ENCODE measurements at places on chromosomes 4 and X.

GRCh38 chr4:100497791-100498190, 20.0 kb downstream of the EMCN start:
- no peak for DNase-seq

GRCh38 chrX:133847340-133847994, 137.9 kb downstream of the GPC3 start:
- no peak for DNase-seq

GRCh38 chr4:53314252-53314651, 51.6 kb downstream of the SCFD2 start:
- no peak for DNase-seq

GRCh38 chr4:188400451-188400850, 261.2 kb downstream of the TRIML1 start:
- DNase-seq, result no peak

GRCh38 chrX:100070334-100070849, 339.7 kb downstream of the PCDH19 start:
- DNase-seq, result no peak

DNA sequence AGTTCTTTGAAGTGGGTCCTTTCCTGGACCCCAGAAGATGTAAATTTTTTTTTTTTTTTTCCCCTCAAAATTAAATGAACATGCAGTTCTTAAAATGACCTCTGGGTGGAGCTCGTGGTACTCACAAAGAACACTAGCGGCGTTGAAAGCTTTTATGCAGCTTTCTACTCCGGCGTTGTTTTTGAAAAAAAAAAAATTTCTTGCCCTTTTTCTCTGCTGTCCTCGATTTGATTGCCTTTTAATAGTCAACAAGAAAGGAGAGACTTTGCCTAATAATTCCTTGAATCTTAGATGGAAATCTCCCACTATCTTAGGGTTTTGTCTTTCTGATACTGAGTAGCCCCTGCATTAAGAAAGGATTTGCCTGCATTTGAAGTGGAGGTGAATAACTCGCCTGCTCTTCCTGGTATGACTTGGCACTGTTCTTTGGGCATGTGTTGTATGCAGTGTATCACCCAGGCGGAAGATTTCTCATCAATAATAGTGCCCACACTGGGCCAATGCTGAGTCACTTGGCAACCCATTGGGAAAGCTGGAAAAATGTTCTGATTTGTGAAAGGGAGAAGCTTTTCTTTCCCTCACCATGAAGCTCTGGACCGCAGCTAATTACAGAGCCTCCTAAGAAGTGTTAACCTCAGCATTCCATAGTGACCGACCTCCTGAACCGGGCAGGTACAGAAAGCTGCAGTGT, 104.0 kb downstream of the PHEX start:
- no peak for DNase-seq

GRCh38 chr4:165514739-165515138, 135.9 kb downstream of the CPE start:
- no peak for DNase-seq
